NCI-H446 (cell line): ENCODE measurements at places on chromosomes 12 and 14.

DNA sequence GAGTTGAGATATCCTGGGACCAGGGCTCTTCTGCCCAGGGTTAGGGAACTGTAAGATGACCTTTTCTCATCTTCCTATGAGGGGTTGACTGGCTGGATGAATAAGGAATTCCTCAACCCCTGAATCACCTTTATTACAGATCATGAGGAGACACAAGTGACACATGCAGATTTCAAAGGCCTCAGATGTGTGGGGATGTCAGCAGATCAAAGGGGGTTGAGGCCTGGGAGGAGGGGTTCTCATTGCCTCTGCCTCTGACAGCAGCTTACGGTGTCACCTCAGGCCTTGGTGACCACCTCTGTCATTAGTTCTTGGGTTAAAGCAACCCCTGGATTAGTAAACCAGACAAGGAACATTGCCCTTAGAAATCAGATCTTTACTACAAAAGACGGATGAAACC lies 2.1 kb upstream of the KRT72 start:
- DNase-seq = no peak

GRCh38 chr14:24630872-24631477 lies 3.0 kb downstream of the GZMB start:
- DNase-seq = no peak

DNA sequence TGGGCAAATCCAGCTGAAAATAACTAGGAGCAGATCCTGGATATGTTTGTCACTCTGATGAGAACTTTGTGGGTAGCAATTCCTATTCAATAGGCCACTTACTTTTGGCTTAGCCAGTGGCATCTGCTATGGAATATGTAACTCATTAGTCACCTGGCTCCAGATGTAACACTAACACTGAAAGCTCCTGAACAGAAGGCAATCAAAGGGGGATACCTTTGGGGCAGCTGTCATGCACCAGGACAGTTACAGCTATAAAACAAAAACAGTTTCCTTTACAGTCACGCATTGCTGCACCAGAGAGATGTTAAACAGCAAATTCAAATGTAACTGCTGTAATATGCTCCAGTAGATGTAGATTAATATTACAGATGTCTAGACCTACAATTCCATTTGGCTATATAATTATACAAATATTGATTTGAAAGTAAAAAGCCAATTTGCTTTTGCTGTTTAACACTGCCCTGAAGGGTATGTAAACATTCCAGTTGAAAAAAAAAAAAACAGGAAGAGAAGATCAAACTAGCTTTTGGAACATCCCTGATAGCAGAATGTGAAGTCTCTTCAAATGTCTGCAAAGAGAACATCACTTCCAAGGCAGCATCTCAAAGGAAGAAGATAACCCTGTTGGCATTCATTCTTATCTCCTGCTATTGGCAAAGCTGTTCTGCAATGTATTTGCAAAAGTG lies 18.4 kb downstream of the RACGAP1 start:
- DNase-seq = no peak

DNA sequence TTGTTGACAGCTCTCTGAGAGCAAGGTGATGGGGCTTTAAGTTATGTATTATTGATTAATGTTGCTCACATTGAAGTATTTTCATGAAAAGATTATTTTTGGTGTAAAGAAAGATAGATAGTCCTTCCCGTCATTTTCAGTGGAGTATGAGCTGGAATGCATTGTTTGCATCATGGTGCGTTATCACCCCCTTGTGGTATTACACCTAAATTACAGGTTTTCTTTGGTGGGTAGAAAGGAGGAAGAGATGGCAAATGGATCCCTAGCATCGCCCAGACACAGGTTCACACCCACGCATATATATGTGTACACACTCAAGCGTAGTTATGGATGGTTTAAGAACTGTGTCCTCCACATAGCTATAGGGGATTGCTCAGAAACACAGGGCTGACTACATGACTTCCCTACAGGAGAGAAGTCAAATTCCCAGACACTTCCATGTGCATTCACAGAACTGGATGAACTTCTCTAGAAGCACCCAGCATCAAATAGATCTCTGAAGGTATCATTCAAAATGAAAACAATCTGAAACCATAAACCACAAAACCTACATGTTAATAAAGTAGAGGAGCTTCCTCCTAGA lies 14.4 kb upstream of the SERPINA10 start:
- no peak for DNase-seq

DNA sequence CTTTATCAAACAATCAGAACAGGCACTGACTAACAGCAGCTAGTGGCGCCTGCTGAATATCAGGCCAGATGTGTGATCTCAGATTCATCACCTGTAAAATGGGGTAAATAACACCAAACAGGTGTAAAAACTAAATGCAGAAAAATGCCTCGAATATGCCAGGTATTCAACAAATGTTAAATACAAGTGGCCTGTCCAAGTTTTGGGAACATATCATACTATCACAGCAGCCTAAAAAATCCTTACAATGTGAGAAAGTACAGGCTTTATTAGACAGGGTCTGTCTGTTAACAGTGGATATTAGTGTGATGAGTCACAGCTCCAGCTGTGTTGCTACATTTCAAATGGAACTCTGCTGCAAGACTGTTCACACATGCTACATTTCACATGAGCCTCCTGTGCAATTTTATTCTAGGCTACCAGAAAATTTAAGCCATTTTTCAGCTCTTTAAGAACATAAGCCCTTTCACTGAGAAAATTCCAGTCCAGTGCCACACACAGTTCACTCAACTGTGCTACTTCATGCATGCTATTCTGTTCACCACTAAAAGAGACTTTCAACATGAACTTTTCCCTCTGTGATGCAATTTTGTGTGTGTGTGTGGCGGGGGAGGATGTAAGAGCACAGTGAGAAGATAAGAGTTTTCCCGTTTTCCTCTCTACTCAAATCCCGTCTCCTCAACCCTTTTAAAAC lies 56.7 kb downstream of the MSRB3 start:
- no peak for DNase-seq

- DNase-seq = no peak
These were observed 38.2 kb downstream of the TRPV4 start for GRCh38 chr12:109795023-109795422.

GRCh38 chr12:114826244-114826643 lies 142.3 kb upstream of the TBX3 start:
- DNase-seq = no peak

- DNase-seq = peak; percentile 50
These were observed 95.2 kb upstream of the PCED1B start for GRCh38 chr12:46983959-46984841.

DNA sequence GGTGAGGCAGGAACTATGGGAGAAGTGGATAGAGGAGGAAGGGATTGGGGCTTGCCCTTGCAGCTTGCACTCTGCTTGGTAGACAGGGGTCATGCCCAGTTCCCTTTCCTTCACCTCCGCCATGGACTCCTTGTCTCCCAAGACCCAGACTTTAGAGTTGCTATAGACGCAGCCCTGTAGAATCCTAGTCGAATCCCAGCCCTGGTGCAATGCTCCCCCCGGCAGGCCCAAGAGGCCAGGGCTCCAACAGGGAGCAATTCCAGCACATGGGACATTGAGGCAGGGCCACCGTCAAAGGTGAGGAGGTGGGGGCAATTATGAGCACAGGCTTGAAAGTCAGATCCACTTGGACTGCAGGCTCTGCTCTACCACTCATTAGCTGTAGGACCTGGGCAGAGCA lies 29.5 kb upstream of the BCDIN3D start:
- no peak for DNase-seq

- no peak for DNase-seq
These were observed 29.1 kb downstream of the CCDC88C start for GRCh38 chr14:91388551-91388975.

DNA sequence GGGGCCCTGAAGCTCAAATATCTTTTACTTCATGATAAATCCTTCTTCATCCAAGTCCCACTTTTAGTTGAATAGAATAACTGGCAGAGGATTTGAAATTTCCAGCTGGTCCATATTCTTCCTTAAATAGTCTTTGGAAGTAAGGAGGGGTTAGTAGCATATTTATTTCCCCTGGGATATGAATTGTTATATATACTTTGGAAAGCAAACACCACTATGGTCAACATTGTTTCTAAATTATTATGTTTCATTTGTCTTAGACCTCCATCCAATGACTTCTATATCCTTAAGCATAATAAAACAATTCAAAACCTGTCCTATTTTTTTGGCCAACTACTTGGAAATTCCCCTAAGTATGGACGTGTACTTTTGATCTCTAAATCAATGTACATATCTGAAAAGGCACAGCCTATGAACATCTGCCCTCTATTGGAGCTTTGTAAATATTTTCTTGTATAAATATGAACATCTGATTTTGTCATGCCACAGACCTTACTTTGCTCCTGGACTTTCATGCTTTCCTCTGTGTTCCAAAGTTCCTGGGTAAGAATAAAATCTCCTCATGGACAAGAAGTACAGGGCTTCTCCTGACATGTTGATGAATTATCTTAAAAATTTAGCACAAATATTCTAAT lies 1212.0 kb downstream of the GALC start:
- DNase-seq = no peak

- DNase-seq = no peak
These were observed 20.7 kb upstream of the NEK9 start for GRCh38 chr14:75147423-75148071.

DNA sequence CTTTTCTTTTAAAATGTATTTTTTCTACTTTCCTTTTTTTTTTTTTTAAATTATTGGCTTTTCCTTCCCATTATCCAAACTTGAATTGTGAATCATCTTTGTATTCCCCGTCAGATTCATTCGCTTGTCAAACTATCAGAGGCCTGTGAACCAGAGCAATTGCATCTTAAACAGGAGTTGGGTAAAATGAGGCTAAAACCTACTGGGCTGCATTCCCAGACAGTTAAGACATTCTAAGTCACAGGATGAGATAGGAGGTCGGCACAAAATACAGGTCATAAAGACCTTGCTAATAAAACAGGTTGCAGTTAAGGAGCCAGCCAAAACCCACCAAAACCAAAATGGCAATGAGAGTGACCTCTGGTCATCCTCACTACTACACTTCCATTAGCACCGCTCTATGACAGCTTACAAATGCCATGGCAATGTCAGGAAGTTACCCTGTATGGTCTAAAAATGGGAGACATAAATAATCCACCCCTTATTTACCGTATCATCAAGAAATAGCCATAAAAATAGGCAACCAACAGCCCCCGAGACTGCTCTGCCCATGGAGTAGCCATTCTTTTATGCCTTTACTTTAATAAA lies 19.9 kb downstream of the FUT8 start:
- no peak for DNase-seq

DNA sequence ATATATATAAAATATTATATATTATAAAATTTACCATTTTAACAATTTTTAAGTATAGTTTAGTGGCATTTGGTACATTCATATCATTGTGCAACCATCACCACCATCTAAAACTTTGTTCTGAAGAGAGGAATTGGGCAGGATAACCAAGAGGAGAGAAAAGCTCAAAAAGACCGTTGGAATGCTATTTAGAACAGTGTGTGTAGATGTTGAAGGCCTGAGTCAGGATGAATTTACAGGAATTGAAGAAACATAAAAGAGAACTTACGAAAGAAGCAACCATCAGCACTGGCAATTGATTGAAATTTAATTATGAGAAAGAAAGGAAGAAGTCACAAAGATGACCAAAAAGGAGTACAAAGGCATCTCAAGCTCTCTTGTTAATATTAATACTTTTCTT lies 196.9 kb upstream of the PWP1 start:
- no peak for DNase-seq

DNA sequence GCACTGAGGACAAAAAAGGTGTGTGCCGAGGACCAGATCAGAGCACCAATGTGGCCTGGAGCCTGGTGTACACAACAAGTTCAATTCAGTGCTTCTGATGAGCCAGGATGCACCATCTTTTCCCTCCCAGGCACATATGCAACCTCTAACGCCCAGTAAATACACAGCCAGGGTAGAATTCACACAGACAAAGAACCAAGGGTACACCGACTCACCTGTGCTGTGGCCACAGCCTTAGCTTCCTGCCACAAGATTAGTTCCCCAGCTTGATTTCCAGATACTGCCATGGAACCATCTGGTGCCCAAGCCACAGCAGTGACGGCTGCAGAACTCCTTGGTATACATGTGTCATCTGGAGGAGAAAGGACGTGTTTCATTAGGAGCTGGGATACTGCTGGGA lies 29.4 kb downstream of the PARP2 start:
- no peak for DNase-seq

GRCh38 chr12:125149160-125150108 lies 84.2 kb downstream of the AACS start:
- no peak for DNase-seq

DNA sequence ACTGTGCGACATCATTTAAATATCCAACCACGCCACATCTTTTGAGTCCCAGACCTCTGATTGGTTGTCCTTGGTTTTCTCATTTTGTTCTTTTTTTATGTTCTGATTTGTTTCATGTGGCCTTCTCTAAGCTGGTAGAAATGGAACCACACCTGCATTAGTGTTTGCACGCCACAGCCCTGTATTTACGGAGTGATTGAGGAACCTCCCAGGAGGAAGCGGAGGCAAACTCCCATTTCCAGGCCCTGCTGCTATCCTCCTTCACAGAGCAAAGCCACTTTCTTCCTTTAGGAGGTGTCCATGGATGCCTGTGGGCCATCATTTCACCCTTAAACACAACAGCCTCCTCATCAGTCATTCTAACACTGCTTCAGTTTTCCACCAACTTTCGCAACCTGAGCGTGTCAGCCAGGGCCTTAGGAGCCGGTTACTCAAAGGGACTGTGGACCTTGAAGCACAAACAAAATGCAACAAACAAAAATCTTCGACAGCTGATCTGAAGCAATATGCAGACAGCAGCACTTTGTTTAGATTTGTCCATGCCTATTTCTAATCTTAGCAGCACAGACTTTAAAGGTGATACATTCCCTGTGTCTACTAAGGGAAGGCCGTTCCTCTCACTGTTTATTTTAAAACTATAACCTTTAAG lies 1258.1 kb upstream of the TMEM132C start:
- DNase-seq = no peak

DNA sequence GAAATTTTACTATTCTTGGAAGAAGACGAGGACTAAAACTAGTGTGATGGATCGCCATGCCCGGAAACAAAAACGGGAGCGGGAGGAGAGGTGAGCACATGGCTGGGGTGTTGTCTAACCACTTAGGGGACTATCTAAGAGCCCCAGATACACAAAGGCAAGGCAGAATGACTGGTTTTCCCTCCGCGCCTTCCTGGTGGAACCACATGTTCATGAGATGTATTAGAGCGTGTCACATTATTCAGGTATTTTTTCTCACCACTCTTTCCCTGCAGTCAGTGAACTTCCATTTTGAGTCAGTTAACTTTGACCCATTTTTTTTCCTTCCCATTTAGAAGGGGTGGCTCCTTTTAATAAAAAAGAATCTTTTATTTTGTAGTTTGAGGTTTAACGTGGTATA lies 68.8 kb upstream of the TRAF3 start:
- no peak for DNase-seq

GRCh38 chr12:13154831-13155230 lies 41.7 kb upstream of the EMP1 start:
- DNase-seq = no peak
